ENCODE measurements at places on chromosomes 2 and 18.

DNA sequence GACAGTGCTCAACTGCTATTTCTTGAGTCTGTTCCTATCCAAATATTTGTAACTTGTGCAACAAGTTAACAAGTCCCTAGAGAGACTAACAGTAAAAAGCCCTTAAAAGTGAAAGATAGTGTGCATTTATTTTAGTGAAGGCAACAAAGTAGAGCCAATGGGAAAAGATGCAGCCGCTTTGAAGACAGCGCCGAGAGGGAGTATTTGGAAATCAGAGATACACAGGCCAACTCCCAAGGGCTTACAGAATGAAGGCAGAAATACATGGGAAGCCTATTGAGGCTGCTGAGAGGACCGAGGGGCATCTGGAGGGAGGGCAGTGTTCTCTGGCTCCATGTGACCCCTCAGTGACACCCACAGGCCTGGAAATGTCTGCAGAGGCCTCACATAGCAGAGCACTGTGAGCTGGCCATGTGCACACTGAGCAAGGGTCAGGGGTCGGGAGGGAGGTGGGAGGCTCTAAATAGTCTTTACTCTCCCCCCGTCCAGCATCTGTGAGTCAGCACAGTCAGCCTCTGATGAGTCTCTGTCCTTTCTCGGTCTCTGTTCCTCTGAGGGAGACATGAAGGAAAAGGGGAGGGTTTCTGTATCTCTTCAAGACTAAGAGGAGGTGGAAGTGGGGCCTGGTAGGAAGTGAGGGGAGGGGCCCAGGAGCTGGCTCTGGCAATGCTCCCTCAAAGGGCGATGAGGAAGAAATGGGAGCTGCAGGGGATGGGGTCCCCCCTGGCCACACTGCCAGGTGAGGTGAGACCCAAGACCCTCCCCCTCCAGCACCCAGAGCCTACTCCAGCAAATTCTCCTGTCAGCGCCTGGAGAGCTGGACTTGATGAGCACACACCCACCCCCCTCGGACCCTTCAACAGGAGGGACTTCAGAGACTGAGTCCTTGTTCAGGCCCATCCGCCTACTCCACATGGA, 133.6 kb downstream of the SP3 start:
- no peak for DNase-seq

GRCh38 chr18:3223356-3223755, 3.6 kb upstream of the MYOM1 start:
- no peak for DNase-seq

- no peak for DNase-seq
Measured at GRCh38 chr2:109466674-109467575, 146.8 kb downstream of the SEPTIN10 start.

GRCh38 chr2:238106698-238107524, 6.8 kb downstream of the ESPNL start:
- no peak for DNase-seq

DNA sequence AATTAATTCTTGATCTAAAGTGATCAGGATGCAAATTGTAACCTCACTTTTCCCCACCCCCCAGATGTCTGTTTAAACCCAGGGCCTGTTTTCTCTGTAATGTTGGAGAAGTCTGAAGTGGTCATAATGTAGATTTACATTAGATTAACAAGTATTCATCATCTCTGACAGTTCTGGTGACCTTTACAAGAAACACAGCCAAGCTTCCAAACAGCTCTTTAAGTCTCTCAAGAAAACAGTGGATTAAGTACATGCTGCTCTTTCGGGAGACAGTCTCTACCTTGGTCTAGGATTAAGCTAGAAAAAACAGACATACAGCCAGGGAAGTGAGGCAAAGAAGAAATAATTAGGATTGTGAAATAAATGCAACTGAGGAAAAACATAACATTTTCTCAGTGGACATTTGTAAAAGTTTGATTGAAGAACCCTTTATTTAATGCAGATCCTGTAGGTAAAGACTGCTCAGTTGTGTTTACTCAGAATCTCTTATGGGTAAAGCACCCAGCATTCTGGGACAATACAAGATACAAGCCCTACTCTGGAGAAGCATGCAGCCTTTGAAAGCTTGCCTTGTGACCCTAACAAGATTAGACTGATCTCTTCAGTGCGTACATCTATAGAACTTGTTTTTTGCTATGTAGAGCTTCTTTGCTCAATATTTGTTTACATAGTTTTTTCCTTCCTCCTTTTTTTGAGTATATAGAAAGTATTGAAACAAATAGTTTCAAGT, 203.9 kb downstream of the PHLPP1 start:
- DNase-seq, result no peak

DNA sequence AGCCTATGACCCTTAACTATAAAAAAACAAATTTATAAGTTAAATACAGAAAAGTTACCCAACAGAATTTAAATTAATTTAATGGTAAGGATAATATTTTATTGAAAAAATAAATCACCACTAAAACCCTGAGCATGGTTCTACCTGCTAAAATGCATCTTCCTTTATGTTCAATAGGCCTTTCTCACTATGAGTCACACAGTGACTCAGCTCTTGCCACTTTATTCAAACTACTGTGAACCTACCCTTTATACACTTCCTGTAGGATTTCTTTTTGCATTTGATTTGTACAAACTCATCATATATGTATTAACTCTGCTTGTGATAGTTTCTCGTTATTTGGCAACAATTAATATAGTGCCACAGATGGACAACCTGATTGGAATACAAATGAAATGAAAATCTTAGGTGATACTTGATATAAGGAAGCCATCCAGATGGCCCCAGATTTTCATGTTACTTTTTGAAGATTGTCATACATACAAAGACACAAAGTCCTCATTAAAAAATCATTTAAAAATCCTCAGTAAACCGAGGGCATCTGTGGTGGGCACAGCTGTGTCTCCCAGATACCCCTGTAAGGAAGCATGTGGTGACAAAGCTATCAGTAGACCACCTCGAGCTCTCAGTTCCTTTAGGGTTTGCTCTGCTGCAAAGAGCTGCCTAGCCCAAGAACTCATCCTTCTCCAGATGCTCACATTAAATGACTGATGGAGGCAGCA, 55.2 kb upstream of the COBLL1 start:
- DNase-seq, result no peak

DNA sequence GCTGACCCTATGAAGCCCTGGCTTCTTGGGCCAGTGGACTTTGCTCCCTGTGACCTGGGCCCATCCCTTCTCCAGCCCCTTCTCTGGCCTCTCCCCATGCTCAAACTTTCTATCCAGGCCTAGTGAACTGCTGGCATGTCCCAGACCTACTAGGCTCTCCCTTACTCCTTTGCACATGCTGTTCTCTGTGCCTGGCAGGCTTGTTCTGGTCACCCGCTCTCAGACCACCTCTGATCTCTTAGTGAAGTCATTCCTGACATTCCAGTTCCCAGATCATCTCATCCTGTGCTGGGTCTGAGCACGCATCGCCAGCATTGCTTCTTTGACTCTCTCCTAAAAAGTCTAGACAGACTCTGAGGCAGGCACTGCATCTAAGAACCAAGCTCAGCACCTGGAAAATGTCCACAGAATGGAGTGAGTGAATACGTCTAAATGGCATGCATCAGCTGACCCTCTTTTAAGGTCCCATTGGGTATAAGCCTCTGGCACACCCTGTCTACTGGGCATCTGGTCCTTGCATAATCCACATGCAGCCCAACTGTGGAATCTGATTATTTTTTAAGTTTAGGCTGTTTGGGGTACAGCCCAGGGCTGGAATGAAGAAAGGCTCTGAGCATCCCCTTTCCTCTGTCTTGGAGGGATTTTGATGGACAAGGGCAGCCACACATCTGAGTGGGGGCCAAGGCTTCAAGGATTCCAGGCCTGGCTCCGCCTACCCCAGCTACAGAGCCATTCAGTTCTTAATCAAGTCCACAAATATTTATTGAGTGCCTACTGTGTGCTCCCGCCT, 130.6 kb upstream of the HAAO start:
- DNase-seq, result no peak

DNA sequence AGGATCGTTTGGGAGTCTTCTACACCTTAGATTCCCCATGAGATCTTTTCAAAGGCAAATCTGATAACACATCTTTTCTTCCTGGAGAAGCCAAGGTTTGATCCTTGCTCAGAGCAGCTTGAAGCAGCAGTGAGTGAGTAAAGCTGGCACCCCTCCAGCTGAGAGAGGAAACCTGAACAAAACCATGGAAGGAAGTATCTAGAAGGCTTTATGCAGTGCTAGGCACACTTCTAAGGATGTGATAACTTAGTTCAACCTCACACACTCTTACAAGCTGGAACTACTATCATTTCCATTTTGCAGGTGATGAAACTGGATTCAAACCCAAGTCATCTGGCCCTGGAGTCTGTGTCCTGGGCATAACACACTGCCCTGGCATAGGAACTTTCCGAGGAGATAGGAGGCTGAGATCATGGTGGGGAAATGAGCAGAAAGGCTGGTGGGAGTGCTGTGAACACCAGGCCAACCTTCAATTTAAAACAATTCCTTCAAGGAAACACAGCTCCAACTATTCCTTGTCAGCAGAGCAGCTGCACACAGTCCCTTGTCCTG, 71.2 kb downstream of the CTAGE1 start:
- peak; percentile 39 for DNase-seq

Measured in CD4-positive, alpha-beta T cell treated with Interleukin-2 at 100 ng/mL for 4 hours (primary cell).